ENCODE measurements at places on chromosomes 11 and 22.

- peak; percentile 14 for DNase-seq
Observed at GRCh38 chr22:50192436-50193204, 6.9 kb downstream of the TRABD start.

DNA sequence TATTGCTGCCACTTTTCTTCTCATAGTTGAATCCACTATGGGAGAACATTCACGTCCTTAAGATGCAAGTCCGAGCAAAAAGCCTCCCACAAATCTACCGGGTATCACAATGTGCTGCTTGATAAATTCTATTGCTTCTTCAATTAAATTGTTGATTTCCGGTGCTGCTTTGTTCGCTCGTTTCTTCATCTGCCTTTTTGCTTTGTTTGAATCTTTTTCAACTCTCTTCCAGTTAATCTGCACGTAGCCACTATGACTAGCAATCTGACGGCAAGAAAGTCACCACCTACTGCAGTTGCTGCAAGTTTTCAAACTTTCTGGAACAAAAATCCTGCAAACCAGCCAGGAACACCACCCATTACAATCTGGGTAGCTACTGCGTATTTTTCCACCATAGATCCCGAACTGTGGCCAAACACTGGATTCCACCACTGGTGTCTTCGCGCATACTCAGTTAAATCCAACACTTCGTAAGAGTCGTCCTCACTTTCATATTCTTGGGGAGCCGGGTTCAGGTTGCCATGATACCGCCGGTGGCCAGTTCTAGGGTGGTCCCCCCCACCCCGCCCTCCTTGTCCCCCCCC lies 59.1 kb downstream of the CLMP start:
- no peak for DNase-seq

DNA sequence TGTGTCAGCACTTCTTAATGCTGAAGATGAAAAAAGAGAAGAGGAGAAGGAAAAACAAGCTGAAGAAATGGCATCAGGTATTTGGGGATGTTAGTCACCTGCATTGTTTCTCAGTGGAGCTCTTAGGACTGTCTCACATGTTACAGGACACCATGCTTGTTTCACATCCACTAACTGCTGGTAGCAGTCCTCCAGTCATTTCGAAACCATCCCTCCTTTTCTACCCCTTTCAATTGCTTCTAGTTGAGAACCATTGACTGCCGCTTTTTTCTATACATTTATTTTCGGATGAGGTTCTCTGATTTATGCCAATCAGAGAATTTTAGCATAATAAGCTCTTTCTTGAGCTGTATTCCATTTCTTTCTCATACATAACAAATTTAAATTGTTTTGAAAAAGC lies 21.5 kb downstream of the BIRC2 start:
- no peak for DNase-seq

DNA sequence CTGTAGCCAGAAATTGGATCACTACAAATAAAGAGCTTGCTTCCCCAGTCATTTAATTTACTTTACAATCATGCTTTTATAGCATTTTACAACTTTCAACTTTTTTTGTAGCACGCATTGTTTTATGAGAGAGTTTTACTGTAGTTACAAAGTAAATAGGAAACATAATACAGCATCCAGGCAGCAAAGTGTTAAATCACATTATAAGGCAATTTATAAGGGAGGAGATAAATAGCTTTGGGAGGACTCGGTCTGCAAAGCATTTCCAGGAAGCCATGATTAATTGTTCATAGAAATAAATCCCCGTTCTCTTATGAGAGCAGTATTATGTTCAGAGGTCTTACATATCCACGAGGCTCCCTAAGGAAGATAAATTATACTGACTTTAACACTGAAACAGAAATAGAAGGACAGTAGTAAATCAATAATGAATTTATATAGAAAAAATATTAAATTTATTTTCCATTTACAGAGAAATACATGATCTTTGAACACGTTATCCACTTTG lies 792.6 kb upstream of the RAG2 start:
- DNase-seq = no peak

- DNase-seq = no peak
Observed at GRCh38 chr11:108929241-108929640, 264.4 kb downstream of the DDX10 start.

DNA sequence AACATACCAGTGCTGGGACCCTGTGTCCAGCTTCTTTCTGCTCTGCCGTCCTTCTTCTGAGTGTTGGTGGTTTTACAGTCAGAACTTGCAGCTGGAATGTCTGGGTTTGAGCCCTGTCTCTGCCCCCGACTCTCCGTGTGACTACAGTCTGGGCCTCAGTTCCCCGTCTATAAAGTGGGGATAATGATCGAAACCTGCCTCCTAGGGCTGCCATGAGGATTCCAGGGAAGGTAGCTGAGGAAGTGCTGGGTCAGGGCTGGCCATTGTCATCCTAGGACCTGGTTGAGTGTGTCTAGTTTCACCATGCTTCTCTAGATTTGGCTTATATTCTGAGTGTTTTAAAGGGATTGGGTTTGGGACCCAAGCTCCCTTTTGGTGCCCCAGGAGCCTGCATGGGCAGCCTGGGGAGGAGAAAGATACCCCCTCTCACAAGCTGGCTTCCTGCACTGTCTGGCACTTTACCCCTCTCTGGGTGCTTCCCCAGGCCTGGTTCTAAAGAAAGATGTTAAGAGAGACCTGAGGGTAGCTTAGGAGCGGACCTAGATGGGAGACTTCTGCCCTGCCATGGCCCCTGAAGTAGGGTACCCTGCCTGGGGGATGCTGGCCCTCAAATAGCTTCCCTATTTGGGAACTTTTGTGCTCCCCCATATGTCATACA lies 49.9 kb downstream of the TSPAN18 start:
- no peak for DNase-seq

- DNase-seq = no peak
Observed at GRCh38 chr11:86039094-86039493, 29.8 kb downstream of the PICALM start.

DNA sequence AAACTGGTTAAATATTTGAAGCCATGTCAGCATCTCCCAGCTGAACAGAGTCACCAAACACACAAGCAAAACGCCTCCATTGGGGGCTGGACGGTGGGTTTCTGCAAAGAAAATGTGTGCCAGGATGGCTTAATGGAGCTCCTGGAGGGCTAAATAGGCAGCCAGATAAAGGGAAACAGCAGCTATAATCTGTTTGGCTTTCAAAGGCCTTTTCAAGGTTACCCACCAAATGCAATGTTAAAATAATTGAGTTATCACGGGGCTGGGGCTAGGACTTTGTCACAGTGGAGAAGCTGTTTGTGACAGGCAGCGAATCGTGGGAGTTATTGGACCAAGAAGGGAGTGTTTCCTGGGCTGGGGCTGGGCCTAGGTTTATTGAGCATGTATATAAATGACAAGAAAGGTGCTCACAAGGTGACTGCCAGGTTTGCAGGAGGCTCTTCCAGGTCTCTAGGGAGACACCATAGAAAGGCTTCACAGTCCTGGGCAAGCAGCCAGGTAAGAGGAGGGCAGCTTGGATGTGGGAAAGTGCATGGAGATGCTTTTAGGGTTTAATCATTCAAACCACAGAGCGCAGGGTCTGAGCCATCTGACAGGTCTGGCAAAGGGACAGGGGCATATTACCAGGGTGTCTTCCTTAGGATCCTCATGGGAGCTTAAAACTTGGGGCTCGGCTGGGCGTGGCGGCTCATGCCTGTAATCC lies 28.3 kb downstream of the GRIK4 start:
- no peak for DNase-seq

GRCh38 chr11:86301742-86302091 lies 323 bp upstream of the HIKESHI start:
- DNase-seq = no peak

GRCh38 chr22:41308054-41308453 lies 6.7 kb downstream of the ZC3H7B start:
- DNase-seq = peak; percentile 40

GRCh38 chr11:117898059-117898458 lies 21.6 kb upstream of the FXYD6 start:
- DNase-seq = peak; percentile 34

- no peak for DNase-seq
Observed at GRCh38 chr11:106480581-106481190, 403.2 kb downstream of the AASDHPPT start.

GRCh38 chr11:65315204-65315865 lies 669 bp downstream of the CDC42EP2 start:
- peak; percentile 81 for DNase-seq

- no peak for DNase-seq
Observed at GRCh38 chr22:19756288-19757128, 4.1 kb upstream of the TBX1 start.

DNA sequence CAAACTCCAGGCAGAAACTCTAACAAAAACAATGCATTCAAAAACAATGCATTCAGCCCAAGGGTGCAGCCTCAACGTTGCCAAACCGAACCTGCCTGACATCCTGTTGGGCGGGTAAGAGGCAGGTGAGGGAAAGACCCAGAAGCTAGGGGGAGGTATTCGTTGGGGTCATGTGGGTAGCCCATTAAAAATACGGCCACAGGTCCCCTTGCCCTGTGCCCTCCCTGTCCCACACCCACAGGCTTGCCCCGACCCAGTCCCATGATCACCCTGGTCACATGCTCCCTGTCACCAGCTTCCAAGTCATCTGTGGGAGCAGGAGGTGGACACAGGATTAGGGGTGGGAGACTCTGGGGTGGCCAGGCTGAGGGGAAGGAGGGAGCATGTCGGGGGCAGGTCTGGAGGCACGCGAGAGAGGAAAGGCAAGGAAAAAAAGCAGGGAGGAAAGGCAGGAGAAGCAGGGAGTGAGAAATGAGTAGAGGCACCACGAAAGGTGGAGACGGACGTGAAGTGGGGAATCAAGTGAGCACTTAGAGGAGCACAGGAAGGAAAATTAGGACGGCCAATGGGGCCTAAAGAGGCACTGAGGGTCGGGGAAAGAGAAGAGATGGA lies 683 bp downstream of the PLA2G6 start:
- peak; percentile 70 for DNase-seq

DNA sequence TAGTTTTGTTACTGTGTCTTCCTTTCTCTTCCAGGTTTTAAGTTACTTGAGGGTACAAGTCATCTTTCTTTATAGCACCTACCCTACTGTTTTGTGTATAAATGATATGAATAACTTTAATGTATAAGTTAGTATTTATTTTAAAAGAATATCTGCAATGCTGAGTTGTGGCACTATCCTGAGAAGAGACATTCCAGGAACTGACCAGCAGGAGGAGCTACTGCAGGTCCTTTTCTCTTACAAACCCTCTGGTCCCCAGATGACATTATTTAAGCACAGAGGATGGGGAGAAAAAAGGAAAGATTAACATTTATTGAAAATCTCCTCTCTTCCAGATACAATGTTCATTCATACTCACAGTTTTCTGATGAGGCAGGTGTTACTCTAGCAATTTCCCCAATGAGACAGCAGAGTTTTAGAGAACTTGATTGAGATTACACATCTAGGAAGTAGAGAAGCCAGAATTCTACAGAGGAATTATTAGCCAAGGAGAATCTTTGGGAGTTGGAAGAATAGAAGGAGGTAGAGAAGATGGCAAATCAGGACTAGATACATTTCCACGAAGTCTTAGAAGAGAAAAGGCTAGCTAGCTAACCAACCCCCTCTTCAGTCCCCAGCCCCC lies 541.2 kb upstream of the API5 start:
- DNase-seq = no peak

- no peak for DNase-seq
Observed at GRCh38 chr22:35578836-35579575, 38.1 kb downstream of the MB start.

DNA sequence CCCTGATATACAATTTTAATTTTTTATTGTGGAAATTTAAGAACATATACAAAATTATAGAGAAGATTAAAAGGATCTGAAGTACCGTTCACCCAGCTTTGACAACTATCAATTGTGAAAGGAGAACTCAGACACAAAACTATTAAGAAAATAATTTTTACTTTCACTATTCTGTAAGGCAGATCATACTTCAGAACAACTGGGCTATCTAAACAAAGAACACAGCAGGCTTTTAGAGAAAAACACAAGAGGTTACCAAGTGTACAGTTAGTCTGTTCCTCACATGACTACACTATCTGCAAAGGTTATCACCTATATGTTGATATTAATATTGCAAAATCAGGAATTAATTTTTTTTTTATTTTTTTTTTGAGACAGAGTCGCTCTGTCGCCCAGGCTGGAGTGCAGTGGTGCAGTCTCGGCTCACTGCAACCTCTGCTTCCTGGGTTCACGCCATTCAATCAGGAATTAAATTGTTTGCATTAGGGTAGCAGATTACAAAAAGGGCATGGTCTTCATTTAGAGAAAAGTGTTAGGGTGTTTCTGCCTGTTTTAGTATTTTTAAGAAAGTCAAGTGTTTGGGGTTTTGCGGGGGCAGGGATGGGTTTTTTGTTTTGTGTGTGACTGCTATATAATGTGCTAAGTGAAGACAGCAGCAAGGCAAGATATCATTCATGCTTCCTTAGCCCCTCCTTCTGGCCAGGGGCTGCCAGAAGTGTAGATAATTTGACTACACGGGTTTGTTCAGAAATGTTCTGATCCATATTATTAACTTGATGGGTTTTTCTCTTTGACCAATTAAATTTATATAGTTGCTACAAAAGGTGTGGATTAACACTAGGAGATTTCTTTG lies 27.6 kb upstream of the SIK2 start:
- DNase-seq = no peak

DNA sequence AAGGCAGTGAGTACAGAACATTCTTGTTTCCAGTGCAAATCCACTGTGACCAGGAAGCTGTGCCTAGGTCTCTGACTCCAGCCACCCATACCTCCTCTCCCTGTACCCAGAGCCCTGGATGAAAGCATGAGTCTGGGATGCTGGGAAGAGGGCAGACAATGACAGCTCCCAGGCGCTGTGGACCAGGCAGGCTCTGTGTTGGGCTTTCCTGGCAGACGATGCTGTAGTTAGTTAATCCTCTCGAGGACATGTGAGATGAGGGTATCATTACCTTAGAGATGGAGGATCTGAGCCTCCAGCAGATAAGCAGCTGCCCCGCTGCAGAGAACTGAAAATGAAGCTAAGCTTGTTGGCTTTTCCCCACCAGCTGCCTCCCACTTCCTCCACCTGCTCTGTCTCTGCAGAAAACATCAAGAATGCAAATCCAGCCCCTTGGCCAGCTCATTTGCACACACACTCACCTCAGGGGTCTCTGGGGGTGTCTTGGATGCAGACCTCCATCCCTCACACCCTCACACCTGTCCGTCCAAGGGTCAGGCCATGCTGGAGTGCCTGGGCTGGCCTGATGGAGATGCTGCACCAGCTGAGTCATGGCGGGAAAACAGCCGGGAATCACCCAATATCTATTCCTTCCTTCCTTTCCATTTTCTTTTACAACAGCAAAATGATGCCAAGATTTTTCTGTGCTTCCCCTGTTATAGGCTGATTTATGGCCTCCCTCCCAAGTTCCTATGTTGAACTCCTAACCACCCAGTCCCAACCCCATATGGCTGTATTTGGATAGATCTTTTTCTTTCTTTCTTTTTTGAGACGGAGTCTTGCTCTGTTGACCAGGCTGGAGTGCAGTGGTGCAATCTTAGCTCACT lies 94.9 kb upstream of the SEPTIN5 start:
- no peak for DNase-seq

GRCh38 chr11:66891851-66892660 lies 35.2 kb downstream of the LRFN4 start:
- DNase-seq = peak; percentile 61

DNA sequence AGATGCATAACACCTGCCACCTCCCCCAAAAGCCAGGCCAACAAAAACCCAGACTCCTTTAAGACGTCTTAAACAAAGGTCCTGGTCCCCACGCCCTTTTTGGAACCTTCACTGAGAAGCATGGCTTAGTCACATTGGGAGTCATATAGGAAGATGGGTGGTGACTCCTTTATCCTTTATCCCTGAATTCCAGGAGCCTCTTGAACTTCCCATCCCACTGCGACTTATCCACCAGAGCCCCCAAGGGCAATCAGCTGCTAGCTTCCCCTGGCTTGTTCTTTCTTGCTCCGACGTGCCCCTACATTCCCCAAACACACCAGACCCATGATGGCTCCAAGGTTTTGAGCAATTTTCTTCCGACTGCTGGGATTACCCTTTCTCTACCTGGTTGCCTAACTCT lies 567.0 kb upstream of the CADM1 start:
- DNase-seq = no peak

Data from psoas muscle (tissue), 8 donors.